ENCODE measurements at places on chromosomes 5 and 9.
A peak's percentile ranks its signal among the peaks of the same experiment; 100 is the strongest.

- DNase-seq = no peak
These were observed 189.8 kb downstream of the PCSK1 start for GRCh38 chr5:96243203-96243602.

DNA sequence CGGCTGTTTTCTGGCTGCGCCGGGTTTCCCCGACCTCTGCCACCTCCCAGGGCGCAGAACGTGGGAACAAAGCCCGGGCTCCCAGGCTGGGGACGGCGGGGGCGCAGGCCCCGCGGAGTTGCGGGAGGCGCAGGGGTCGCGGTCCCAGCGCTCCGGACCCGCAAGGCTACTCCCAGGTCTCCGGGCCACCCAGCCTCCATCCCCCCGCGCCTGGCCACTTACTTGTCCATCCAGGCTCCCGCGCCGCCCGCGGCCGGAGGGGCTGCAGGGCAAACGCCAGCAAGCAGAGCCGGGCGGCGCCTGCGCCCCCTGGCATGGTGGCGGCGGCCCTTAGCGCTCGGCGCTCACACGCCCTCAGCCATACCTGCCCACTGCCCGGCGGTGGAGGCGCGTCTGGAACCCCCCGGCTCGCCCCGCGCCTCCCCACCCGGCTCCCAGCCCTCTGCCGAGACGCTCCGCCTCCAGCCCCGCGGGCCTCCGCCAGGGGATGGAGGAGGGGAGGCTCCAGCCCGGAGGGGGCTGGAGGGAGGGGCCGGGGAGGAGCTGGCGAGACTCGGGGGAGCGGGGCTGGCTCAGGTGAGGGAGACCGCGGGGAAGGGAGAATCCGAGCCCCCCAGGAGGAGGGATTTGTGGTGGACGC is at the start of gene ADAM19:
Gene ADAM19 (minus strand): TSS at position 395 of the 640 bp plus-strand sequence. CDS start 79 bp downstream, at position 316.
- DNase-seq = no peak

DNA sequence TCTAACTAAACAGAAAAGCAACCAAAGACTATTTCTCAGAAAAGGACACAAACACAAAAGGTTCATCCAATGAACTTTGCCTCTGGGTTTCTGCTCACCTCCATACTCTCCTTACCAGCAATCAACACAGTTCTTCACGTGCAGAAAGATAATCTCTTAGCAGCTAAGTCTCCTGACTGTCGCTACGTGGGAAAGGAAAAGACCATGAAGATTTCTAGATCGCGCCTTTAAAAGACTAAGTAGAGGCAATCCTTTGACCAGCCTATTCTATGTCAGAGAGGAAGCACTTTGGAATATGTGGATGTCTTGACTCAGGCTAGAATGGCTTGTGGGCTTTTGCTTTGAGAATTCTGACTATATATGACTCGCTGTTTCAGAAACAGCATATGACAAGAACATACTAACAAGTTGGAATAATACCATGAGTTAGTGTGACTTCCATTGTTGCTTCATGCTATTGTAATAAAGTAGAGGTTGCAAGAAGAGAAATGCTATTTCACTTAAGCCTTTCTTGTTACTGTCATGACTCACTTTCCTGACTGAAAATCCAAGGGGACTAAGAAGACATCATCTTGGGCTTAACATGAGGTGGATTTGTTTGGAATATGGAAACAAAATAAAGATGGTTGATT is 339.5 kb upstream of the RFX3 start:
- no peak for DNase-seq

GRCh38 chr5:43837091-43837490 is 234.1 kb downstream of the NNT start:
- DNase-seq = no peak

GRCh38 chr5:43338862-43339261 is 25.6 kb upstream of the HMGCS1 start:
- DNase-seq = no peak

GRCh38 chr5:170169996-170170395 is 62.8 kb upstream of the C5orf58 start:
- no peak for DNase-seq

GRCh38 chr9:98899408-98900056 is 44.2 kb upstream of the COL15A1 start:
- DNase-seq = no peak

- no peak for DNase-seq
These were observed 228.3 kb downstream of the PDE4D start for GRCh38 chr5:59665086-59665831.

- no peak for DNase-seq
These were observed 542 bp downstream of the FKBP15 start for GRCh38 chr9:113220467-113221002.

GRCh38 chr5:150350524-150351344 is 6.8 kb upstream of the TCOF1 start:
- peak; percentile 6 for DNase-seq

DNA sequence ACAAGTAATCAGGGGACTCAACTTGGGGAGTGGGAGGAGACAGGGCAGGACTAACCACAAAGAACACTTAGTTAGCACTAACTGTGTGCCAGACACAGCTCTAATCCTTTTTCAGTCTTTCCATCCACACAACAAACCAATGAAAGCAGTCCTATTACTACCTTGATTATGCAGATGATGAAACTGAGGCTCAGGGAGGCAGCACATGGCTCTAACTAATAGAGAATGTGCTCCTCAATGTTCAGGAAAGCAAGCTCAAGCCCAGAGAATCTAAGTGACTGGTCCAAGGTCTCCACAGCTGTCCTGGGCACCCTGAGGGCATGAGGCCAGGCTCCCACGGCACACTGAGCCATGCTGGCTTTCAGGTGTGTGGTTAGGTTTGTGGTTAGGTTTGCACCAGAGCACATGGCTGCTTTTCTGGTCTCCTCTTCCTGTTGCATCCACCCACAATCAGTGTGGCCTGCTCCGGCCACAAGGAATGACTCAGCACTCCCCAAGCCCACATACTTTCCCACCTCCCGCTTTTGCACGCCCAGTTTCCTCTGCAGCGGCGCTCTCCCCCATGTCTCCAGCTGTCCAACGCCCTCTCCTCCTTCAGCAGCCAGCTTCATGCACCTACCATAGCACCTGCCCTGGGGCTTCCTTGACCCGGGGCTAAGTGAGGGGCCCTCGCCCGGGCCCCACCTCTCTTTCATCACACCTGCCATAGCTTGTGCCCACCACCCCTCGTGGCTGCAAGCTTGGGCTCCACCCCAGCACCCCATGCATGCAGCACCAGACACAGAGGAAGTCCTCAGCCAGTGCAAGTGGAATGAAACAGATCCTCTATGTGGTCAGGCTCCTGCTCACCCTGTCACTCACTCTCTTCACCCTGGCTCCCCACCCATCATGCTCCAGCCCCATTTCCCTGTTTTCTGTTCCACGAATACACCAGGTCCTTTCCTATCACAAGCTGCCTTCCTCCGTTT is 133.1 kb downstream of the GABBR2 start:
- DNase-seq = no peak

DNA sequence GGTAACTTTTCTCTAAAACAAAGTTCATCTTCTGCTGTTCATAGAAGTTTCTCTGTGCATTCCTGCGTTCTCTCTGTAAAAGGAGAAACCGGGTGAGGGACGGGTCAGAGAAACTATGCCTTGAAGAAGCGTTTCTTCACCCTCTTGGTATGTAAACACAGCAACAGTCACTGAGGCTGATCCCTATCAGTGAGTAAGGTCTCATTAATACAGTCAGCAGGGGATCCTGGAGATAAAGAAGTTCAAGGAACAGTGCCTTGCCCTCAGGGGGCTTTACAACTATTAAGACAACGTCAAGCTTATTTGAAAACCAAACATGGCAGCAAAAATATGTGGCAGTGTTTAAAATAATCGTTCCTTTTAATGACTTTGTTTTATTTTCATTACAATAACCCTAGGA is 202.9 kb upstream of the IL12B start:
- DNase-seq = no peak

DNA sequence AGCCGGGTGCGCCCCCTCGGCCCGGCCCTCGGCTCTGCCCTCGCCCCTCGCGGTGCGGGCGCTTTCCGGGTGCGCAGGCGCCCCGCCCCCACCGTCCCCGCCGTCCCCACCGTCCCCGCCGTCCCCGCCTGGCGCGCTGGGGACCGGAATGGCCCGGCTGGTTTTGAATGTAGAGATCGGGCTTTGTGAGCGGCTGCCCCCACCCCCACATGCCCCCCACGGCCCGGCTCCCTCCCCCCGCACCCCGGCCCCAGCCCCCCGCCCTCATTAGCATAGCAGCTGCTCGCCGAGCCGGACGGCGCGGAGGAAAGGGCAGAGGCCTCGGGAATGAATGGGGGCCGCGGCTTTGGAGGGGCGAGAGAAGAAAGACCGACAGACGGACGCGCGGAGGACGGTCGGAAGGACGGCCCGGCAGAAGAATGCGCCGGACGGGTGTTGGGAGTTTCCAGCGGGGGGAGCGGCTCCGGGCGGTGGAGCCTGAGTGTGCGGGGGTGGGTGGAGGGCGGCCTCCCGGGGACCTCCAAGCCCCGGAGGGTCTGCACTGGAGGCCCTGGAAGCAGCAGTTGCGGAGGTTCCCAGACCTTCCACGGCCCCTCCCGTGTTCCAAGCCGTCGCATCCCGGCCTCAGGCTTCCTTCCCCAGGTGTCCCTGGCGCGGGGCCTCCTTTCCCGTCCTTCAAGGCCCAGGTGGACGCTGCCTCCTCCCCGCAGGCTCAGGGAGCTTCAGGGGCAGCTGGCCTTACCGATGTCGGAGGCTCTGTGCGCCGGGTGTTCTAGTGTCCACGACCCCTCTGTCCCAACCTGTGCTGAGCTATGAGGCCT is 6.0 kb downstream of the NRARP start:
- no peak for DNase-seq

- no peak for DNase-seq
These were observed 31.1 kb downstream of the PTGS1 start for GRCh38 chr9:122401896-122402295.

DNA sequence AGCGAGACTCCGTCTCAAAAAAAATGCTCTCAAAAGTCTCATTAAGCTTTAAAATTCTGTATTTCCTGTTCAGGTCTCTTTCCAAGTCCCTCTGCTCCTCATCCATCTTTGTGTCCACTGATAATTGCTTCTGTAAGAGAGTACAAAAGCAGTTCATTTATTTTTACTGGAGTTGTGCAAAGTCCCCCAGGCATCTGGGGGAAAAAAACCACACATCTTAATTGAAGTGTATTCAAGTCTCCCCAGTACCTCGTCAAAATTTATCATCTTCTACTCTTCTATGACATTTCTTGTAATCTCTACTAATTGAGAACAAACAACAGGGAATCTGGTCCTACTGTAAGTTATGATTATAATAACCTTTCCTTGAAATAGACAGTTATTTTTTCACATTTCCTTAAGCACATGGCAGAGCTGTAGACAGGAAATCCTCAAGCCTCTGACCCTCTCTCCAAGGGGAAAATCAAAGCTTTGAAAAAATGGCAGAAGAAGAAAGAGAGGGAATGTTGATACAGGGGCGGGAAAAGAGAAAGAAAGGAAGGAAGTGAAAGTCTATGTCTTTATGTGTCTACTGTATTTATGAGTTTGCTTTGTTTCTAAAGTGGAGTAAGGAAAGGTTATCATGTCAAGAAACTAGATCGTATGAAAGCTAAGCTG is 51.5 kb downstream of the RAI14 start:
- no peak for DNase-seq

GRCh38 chr5:32794086-32794485 is 83.0 kb downstream of the NPR3 start:
- no peak for DNase-seq

- no peak for DNase-seq
These were observed 27.8 kb upstream of the DENND1A start for GRCh38 chr9:123957731-123958130.

DNA sequence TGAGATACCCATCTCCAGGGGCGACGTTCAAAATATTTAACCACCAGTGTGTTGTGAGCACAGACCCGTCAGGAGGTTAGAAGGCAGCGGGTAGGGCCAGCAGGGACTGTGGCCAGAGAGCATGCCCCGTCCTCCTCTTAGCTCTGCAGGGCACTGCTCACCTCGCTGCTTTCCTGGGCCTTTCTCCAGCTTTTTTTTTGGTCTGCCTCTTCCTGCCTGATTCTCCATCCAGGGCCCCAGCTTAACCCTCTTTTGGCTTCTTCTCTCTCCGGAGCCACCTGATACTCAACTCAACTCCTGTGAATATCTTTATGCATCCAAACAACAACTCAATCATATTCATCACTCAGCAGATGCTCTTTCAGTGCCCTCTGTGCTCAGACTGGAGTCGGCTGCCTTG is 44.0 kb downstream of the TMOD1 start:
- no peak for DNase-seq

GRCh38 chr9:92668746-92669526 is 995 bp downstream of the IPPK start:
- DNase-seq = peak; percentile 15

DNA sequence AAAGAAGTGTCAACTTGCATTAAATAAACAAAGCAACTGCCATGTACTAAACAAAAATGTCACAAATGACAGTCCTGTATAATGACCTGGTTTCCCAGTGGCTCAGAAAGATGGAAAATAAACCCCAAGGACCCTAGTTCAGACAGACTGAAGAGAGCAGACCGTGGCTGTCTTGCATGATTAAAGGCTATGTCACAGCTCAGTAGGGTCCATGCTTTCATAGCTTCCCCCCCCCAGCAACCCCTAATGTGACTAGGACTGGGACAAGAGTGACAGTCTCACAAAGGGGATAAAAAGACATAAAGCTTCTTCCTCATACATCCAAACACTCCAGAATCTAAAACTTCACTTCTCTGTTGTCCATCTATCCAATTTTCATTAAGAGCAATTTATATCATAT is 113.6 kb downstream of the NR6A1 start:
- DNase-seq = no peak

DNA sequence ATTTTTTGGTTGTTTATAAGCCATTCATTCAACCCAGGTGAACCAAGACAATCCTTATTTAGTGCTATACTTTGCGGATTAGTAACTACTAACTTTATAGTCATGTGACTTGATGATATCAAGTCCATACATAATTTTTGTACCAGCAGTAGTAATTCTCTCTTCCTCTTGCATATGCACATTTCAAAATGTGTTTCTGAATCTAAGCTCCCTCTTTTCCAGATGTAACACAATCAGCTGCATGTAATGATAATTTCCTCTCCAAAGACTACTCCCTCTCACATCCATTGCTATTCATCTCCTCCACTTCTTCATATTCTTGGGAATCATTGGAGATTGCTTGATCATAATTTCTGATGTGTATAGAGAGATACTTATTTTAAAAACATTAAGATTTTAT is 510.1 kb upstream of the CDH18 start:
- DNase-seq = no peak

DNA sequence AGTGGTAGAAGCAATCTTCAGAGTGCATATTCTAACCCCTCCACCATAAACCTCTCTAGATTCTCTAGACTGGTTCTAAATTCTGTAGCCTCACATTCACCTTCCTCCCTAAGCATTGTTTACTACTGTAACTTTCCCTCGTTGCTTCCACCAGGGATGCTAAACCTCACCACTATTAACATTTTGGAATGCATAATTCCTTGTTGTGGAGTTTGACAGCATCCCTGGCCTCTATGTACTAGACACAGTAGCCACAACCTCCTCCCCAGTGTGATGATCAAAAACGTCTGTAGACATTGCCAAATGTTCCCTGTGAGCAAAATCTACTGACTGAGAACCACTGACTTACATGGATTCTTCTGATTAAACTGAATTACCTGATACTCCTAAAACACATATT is 18.6 kb downstream of the PAPPA start:
- DNase-seq = no peak
